ENCODE measurements at places on chromosomes 6 and 20. TPM values are rescaled to one million over a fixed set of nuclear protein-coding genes. Genes with fewer than 3 reads are reported as not detected.
A peak's percentile ranks its signal among the peaks of the same experiment; 100 is the strongest.

DNA sequence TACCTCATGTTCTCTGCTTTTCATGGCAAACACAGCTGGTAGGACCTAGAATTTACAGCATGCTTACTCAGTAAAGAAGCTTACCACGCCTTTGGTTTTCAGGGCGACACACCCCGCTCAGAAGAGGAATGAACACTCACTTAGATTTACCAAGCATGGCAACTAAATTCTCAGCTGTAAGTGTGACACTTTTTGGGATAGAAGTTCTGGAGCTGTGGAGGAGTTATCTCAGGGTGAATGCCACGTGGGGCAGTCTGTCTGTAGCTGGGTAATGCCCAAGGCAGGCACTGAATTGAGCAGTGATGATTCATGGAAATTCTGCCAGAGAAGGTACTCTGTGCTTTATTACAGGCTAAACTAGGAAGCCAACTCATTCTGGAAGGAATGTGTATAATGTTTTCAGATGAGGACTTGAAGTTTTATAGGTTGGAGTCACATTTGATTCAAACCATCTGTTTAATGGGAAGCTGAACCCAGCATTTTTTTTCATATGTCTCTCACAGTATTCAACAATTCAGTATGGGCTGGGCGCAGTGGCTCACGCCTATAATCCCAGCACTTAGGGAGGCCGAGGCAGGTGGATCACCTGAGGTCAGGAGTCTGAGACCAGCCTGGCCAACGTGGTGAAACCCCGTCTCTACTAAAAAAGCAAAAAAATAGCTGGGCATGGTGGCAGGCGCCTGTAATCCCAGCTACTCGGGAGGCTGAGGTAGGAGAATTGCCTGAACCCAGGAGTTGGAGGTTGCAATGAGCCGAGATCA lies 3.5 kb upstream of the PRIM2 start:
- H3K27me3 ChIP-seq, result no peaks in the 10 kb centered on the region
- DNase-seq, result no peak
- peaks cover 5% of the 10 kb centered on the region for H3K4me1 ChIP-seq
- 0 out of 2 replicates have a peak, but pooled peaks cover 3% of the 10 kb centered on the region for H3K36me3 ChIP-seq

Gene FAXC
- total RNA-seq, result 10.5 TPM

Gene RFX6
- total RNA-seq, result 0.31 TPM

- H3K4me1 ChIP-seq, result no peaks in the 10 kb centered on the region
- no peak overlapping the region for H3K27ac ChIP-seq
- H3K27me3 ChIP-seq, result no peaks in the 10 kb centered on the region
- no peak overlapping the region for H3K4me3 ChIP-seq
Observed at GRCh38 chr6:1995636-1996035, 249.8 kb downstream of the GMDS start.

DNA sequence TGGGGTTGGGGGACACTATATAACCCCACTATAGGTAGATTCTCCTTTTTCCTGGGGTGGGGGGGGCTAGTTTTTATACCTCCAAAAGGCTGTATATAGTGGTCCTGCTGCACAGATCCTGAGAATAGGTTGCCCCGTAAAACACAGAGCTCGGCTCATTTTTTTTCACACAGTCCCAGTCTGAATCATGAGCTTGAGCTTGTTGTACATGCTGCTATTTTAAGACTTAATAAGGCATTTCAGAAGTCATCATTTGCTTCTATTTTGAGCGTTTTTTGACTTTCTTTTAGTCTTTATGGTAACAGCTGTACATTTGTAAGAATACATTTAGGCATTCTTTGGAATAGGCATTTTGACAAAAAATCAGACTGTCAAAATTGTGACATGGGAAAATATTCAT lies 30.5 kb downstream of the SLC9A8 start:
- H3K4me3 ChIP-seq, result no peak overlapping the region
- no peak overlapping the region for H3K27ac ChIP-seq
- peaks cover 12% of the 10 kb centered on the region for H3K4me1 ChIP-seq
- no peaks in the 10 kb centered on the region for H3K27me3 ChIP-seq

- H3K27me3 ChIP-seq, result no peaks in the 10 kb centered on the region
- no peak overlapping the region for H3K4me3 ChIP-seq
- H3K27ac ChIP-seq, result no peak overlapping the region
- no peaks in the 10 kb centered on the region for H3K4me1 ChIP-seq
- DNase-seq, result peak; percentile 20
Observed at GRCh38 chr20:5072756-5073659, 46.8 kb downstream of the PCNA start.

DNA sequence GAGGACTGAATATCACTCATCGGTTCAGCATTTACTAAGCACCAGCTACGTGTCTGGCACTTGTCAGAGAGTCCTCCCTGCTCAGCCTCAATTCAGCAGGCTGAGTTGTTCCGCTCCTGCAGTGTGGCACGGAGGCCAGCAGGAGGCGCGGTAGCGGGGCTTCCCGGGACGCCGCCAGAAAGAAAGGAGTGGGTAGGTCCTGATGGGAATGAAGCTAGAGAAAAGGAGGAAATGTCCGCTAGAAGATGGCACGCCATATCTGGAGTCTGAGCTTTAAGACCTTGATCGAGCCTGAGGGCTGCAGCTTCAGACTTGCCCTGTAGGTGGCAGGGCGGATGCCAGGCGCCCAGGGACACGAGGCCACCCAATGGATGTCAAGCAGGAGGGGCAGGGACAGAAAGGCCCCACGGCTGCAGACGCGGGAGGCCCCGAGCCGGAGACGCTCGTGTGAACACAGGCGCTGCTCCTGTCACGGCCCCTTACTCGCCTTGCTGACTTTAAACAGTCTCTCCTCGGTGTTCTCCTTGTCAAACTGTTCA lies 18.7 kb downstream of the SERPINB6 start:
- peak overlapping the region; percentile 75 for H3K27ac ChIP-seq
- peak overlapping the region; percentile 13 for H3K4me3 ChIP-seq
- DNase-seq, result peak; percentile 95
- no peaks in the 10 kb centered on the region for H3K36me3 ChIP-seq

Gene BCAS1
- not detected for total RNA-seq

DNA sequence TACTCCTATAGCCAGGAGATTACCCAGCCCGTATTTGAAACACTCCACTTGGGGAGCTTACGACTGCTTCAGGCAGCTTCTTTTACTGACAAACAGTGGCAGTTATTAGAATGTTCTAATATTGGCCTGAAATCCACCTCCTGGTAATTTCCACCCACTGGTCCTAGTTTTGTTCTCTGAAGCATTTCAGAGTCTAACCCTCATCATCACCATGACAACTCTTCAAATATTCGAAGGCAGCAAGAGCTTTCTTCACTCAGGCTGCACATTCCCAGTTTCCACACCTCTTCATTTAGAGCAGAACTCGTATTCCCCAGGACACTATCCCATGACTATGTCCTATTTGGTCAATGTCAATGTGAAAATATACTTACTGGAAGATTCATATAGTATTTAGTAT lies 325.6 kb downstream of the UBE3D start:
- H3K4me1 ChIP-seq, result peaks cover 48% of the 10 kb centered on the region
- peak overlapping the region; percentile 51 for H3K27ac ChIP-seq
- H3K36me3 ChIP-seq, result no peaks in the 10 kb centered on the region
- no peaks in the 10 kb centered on the region for H3K27me3 ChIP-seq
- no peak for DNase-seq

- H3K27ac ChIP-seq, result no peak overlapping the region
- H3K4me1 ChIP-seq, result no peaks in the 10 kb centered on the region
- H3K36me3 ChIP-seq, result no peaks in the 10 kb centered on the region
- H3K27me3 ChIP-seq, result no peaks in the 10 kb centered on the region
Observed at GRCh38 chr20:24772667-24773066, 176.4 kb upstream of the CST7 start.

DNA sequence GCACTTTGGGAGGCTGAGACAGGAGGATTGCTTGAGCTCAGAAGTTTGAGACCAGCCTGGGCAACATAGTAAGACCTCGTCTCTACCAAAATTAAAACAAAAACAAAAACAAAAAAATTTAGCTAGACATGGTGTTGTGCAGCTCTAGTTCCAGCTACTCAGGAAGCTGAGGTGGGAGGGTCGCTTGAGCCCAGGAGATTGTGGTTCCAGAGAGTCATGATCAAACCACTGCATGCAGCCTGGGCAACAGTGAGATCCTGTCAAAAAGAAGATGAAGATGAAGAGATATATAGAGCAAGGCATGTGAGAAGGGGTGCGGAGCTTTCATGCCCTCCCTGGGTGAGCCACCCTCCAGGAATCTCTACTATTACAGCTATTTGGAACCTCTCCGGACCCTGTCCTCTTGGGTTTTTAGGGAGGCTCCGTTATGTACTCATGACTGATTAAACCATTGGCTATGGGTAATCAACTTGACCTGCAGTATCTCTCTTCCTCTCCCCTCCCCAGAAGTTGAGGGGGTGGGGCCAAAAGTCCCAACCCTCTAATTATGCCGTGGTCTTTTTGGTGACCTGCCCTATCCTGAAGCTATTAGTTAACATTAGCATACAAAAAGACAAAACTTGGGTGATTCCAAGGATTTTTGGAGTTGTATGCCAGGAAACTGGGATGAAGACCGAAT lies 9.0 kb downstream of the POLH start:
- H3K27ac ChIP-seq, result 0 out of 2 replicates have a peak overlapping the region, but pooled peaks have one; percentile 32
- H3K27me3 ChIP-seq, result no peaks in the 10 kb centered on the region
- no peak overlapping the region for H3K4me3 ChIP-seq
- H3K36me3 ChIP-seq, result peaks cover 22% of the 10 kb centered on the region
- no peak for DNase-seq
- H3K4me1 ChIP-seq, result no peaks in the 10 kb centered on the region
